ENCODE measurements at places on chromosomes 12 and 14.

- no peak for DNase-seq
Measured at GRCh38 chr12:10554756-10555481, 49.2 kb downstream of the EIF2S3B start.

DNA sequence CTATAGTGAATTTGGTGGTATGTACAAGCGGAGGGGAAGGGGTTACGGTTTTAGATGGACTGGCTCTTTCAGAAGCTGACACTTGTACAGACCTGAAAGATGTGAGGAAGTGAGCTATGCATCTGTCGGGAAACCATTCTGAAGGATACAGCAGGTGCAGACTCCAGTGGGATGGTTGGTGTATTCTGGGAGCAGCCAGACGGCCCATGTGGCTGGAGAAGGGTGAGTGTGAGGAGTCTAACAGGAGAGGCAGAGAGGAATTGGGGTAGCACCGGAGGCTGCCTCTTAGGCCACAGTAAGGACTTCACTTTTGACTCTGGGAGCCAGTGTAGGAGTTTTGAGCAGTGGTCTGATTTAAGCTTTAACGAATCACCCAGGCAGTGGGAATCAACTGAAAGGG lies 90.7 kb downstream of the APAF1 start:
- DNase-seq: no peak

DNA sequence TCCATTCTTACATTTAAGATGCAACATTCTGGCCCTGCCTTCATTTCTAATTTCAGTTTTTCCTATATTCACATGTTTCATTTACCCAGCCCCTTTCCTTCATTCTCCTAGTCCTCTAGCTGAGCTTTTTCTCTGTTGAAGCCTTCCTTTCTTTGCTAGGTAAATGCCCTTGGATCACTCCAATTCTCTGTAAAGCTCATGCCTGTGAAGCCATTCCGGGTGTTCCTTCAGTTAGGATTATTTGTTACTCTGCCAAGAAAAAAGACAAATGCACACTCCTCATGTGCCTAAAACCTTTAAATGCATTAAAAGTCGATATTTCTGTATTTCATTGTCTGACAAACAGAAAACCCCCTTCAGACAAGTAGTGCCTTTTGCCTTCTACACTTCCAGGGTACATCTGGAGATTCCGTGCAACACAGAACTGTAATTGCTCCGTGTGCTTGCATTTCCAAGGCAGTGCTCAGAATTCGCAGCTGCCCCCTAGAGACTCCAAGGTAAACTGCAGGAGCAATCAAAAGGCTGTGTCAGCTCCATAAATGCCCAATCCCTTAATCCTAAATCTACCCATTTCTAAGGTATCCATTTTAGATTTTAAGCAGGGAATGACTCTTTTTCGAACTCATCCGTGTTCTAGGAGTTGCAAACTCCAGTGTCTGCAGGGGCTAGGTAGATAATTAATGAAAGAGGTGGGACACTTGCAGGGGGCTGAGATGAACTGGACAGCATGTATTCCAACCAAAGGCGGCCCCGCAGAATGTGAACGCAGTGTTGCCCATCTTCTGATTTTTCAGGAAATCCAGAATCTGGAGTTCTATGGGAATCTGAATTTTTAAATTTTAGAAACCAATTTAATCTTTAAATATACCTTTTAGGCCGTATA lies 320.2 kb downstream of the GRIN2B start:
- no peak for DNase-seq

- DNase-seq: no peak
Measured at GRCh38 chr12:128543460-128543859, 276.5 kb downstream of the TMEM132C start.

GRCh38 chr12:58529114-58529665 lies 391.1 kb downstream of the LRIG3 start:
- peak; percentile 36 for DNase-seq

GRCh38 chr12:44375694-44376093 lies 500.4 kb downstream of the NELL2 start:
- no peak for DNase-seq

DNA sequence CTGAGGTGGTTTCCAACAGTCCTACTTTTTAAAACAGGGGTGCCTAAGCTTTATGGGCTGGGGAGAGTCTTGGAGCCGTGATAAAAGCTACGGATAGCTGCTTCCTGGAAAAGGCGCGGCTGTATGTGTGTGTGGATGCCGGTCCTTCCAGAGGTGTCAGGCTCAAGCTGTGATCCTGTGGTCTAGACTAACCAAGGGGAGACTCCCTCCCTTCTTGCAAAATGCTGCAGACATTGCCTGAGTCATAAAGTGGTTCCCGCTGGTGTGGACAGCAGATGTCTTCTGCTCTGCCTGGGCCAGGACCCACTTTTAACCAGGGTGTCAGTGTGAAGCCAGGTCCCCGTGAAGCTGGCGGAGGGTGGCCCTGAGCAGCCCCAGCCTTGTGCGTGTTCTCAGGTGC lies 37.8 kb downstream of the CCDC92 start:
- DNase-seq: no peak

DNA sequence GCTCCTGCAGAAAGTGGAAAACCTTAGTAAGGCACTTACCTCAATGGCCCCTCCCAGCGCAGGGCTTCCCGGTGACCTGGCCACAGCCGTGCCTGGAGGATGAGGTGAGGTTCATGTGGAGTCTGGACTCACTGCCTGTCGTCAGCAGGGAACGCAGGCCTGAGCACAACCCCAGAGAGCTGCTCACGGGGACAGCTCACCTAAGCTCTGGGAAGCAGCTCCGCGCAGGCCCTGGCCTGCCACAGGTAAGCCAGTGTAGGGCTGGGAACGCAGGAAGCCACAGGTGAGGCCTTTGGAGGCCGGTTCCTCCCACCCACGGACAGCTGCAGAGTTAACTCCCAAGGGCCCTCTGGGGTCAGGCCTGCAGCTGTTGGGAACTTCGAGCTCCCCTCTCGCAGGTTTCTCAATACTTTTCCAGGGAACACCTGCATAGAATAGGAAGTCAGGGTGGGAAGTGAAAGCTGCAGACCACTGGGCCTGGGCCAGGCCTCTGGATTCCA lies 32.7 kb downstream of the ANAPC7 start:
- no peak for DNase-seq

DNA sequence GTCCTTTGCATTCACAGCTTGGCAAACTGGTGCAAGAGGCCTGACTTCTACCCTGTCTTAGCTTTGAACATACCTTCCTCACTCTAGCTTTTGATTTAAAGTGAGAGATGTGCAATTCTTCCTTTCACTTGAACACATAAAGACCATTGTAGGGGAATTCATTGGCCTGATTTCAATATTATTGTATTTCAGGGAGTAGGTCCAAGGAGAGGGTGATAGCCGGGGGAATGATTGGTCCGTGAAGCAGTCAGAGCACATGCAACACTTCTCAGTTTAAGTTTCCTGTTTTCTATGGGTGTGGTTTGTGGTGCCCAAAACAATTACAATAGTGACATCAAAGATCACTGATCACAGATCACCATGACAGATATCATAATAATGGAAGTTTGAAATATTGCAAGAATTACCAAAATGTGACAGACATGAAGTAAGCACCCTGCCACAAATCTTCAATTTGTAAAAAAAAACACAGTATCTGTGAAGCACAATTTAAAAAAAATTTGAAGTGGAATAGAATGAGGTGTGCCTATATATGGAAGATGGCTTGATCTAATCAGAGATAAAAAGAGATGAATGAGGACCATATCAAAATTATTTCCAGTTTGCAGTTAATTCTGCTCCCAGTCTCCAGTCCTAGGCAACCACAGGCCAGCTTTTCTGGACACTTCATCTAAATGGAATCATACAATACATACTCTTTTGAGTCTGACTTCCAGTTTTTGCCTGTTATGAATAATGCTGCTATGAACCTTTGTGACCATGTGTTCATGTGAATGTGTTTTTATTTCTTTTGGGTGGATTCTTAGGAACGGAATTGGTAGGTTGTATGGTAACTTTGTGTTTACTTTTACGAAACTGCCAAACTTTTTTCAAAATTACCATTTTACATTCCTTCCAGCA lies 23.2 kb downstream of the BORCS5 start:
- no peak for DNase-seq

GRCh38 chr12:69906411-69907216 lies 81.6 kb downstream of the MYRFL start:
- DNase-seq: no peak

GRCh38 chr12:1691123-1692007 lies 495 bp downstream of the ADIPOR2 start:
- DNase-seq: no peak

- no peak for DNase-seq
Measured at GRCh38 chr14:96121660-96122395, 82.7 kb downstream of the C14orf132 start.

GRCh38 chr14:53882684-53883083 lies 73.9 kb downstream of the BMP4 start:
- no peak for DNase-seq

- no peak for DNase-seq
Measured at GRCh38 chr12:3532931-3533702, 42.1 kb downstream of the PRMT8 start.

- no peak for DNase-seq
Measured at GRCh38 chr12:65632131-65632855, 192.0 kb upstream of the HMGA2 start.

All from RCC 7860 (cell line).